ENCODE measurements at places on chromosomes 5 and 9.

DNA sequence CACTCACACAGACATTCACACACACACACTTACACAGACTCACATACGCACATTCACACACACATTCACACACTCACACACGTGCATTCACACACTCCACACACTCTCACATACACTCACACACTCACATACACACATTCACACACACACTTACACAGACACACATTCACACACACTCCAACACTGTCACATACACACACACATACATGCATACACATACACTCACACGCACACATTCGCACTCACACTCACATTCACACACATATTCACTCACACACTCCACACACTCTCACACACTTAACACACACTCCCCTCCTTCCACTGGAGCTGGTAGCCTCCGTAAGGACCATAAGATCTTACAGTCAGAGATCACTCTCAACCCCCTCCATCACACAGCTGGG, 26.2 kb downstream of the CAMK2A start:
- no peak for DNase-seq

DNA sequence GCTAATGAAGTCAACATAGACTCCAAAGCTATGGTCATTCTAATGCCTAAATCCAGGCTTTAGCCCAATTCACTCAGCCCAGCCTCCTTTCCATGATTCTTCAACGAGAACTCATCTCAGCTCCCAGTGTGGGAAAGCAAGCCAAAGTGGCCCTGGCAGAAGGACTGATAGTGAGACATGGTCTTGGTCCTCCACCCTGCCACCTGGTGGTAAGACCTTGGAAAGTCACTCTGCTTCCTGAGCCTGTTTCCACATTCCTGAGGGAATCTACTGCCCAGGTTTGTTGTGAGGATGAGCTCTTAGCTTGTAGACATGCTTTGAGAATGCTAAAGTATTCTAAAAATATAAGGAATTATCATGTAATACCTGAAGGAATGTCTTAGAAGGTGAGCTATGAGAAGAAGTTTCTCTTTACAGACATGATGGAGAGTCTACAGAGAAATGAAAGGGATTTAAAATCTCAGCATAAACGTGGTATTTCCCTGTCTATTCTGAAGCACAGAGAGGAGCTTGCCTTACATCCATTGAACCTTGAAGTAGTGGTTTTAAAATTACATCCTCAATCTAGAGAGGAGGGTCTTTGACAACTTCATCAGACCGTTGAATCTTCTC, 173.5 kb downstream of the TRIM32 start:
- DNase-seq, result peak; percentile 8

DNA sequence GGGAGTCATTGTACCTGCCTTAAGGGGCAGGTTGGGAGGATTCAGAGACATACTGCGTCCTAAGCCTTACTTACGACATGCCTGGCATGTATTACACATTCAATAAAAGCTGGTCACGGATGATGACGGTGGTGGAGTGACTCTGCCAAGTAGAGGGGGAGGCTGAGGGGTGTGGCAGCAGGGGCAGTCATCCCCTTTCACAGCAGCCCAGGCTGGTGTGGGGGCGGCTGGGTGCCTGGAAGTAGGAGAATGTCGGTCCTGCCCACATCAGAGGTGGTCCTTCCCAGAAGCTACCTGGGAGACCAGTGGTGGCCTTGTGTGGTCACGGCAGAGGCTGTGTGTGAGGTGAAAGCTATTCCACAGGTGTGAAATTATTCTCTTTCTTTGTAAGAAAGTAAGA, 8.9 kb downstream of the ZBTB34 start:
- DNase-seq, result no peak

DNA sequence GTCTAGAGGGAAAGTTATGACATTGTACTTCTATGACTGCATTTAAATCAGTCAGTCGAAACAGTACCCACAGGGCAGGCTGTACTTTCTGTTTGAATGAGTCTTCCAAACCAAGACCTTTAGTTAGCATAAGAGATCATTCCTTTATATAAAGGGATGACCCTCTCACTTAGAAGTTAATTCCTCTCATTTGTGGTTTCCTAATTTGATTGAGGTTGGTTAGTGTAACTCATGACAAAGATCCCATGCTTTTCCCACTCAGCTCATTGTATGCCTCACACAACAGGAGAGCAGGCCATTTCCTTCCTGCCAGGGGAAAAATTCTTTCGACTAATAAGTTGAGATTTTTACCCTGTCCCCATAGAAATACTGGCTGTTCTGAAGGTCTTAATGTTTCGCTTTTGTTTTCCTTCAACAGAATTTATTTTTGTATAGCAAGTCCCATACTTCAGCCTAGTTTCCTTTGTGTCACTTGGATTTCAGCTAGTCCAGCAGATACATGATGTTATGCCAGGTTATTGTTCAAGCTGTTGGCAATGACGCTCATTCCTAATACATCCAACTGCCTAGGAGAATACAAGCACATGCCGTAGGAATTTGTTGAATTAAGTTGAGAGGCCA, 500.7 kb downstream of the SPATA31D1 start:
- no peak for DNase-seq

DNA sequence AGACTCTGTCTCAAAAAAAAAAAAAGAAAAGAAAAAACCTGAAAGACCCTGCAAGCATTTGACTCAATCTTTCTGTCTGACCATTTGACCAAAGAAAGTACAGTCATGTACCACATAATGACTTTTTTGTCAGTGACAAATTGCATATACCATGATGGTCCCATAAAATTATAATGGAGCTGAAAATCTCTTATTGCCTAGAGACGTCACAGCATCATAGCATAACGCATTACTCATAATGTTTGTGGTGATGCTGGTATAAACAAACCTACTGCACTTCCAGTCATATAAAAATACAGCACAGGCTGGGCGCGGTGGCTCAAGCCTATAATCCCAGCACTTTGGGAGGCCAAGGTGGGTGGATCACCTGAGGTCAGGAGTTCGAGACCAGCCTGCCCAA, 10.5 kb downstream of the ECM2 start:
- no peak for DNase-seq

DNA sequence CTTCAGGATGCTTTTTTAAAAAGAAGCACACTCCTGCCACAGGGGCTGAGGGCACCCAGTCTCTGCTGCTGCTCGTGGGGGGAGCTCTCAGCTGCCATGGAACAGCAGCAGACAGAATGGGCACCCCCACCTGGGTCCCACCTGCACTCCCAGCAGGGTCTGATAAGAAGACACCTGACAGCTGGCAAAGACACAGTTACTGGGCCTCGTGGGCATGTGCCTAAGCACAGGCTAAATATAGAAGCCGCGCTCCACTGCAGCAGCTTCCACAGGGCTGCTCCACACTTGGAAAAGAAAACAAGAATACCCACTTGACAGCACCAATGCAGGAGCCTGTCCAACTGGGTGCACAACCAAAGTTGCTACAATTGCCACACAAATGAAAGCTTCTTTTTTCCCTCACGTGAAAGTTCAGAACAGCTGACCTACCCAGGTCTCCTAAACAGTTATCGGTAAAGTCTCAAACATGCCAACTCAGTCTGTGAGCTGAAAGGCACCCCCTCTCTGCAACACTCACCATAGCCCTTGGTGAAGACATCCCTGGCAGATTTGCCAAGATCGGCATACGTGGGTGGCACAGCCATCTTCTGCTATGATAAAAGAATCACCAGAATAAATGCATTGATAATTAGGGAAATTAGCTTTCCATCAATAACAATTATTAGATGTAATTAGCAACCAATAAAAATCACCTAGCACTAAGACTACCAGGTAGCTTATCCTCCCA, 12.2 kb downstream of the VDAC1 start:
- no peak for DNase-seq

DNA sequence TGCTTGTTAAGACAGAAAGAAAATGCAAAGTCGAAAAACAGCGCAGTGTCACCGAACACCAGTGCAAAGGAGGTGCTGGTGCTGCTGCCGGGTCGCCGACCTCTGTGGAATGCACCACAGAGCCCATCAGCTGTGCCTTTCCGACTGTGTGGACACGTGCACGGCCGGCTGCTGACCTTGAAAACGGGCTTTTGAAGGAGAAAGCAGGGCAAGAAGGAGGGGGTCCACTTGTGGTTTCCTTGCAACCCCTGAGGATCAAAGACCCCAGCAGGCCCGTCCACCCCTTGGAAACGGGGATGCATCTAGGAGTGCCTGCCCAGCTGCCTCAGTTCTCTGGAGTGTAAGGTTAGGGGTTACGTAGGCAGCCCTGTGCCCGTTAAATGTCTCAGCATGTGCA, 6.2 kb upstream of the OLFM1 start:
- no peak for DNase-seq

- DNase-seq, result no peak
These were observed 798 bp downstream of the PITX1 start for GRCh38 chr5:135032999-135033861.

DNA sequence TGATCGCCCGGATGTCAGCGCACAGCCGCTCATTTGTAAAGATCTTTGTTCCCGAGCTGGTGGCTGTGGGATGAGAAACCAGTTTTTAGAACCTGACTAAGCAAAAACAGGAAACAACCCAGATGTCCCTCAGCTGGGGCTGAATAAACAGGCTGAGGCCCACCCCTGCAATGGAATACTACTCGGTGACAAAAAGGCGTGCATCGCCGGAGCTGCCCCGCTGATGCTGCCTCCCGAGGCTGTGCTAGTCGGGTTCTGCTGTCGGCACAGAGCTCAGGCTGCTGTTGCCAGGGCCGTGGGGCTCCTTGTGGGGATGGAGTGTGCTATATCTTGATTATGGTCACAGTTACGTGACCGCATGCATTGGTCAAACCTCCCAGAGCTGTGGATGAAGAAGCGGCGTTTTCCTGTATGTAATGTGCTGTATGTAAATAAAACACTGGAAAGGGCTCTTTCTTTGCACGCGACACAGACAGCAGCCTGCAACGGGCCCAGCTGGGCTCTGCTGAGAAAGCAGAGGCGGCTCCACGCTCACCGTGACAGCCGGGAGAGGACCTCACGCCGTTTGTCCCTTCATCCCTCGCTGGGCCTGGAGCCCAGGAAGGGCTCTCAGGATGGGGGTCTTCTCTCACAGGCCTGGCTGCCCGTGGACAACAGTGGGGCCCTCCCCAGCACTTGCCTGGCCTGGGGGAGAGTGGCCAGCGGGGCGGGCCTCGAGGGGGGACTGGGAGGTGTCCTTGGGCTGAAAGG, 51.5 kb upstream of the RNU6ATAC start:
- no peak for DNase-seq

DNA sequence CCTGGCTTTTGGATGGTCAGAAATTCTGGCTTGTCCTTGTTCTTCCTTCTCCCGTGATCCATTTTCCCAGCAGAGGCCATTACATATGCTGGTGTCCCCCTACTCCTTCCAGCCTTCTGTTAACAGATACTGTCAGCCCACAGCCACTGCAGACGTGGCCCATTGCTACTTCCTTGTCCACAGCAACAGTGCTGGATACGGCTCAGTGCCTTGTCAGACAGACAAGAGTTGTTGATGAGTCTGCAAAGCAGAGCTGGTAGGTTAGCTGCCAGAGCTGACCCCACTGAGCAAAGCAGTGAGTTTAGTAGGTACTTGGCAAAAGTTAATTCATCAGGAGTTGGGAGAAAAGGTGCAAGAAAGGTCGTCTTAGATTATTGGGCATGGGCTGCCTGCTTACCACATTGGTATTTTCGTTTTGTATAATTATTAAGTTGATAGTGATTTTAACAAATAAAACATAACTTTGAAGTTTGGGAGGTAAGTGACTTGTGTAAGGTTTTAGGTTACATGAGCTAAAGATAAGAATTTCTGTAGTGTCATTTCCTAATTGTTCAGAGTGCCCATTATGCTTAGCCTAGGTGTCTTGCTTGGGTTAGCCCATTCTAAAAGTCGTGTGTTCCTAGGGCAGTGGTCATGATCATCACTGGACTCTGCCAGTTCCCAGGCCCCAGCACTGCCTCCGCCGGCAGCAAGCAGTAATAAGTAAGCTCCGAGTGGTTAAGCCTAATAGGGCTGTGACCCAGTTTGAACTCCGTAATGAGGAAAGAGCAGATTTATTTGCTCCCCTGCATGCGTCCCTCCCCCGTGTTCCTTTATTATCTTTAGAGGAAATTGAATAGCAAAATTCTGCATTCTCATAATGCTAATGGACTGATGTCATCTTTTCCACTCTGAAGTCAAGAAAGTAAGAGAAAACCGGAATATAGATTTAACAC, 292.0 kb downstream of the FANCC start:
- DNase-seq, result peak; percentile 46

- no peak for DNase-seq
These were observed 12.2 kb downstream of the IL9 start for GRCh38 chr5:135883441-135883840.

DNA sequence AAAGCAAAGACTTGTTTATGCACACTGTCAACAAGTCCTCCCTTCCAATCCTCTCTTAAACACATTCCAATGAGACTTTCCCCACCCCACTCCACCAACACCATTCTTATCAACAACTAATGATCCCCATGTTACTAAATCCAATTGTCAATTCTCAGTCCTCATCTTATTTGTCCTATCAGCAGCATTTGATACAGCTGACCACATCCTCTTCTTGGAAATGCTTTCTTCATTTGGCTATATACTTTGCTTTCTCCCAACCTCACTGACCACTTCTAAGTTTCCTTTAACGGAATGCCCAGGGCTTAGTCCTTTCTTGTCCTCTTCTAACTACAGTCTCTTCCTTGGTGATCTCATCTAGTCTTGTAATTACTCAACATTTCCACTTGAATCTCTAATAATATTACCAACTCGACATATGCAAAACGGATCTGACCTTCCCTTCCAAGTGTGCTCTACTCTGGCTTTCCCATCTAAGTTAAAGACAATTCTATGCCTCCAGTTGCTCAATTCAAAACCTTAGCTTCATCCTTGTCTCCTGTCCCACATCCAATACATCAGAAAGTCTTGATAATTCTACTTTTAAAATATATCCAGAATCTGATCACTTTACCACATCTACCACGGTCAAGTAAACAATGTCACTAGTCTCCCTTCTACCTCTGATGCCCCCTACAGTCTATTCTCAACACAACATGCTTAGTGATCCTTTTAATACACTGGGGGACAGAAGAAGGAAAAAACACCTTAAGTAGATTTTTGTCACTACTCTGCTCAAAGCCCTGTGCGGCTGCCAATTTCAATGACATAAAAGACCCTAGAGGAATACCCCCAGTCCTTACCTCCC, 25.5 kb downstream of the AGTPBP1 start:
- DNase-seq, result no peak

- DNase-seq, result no peak
These were observed 142.4 kb upstream of the IRX4 start for GRCh38 chr5:2024986-2025721.

- DNase-seq, result no peak
These were observed 9.8 kb downstream of the FAT2 start for GRCh38 chr5:151581347-151581746.

All from thoracic aorta (tissue), 2 donors.